Activated CD8-positive, alpha-beta memory T cell treated with anti-CD3 and anti-CD28 coated beads, Interleukin-2, amount 10 ng/mL, durations not matched to agents 7 days and 5 days (primary cell): ENCODE measurements at places on chromosomes 1 and 21. TPM values are rescaled to one million over a fixed set of nuclear protein-coding genes. Genes with fewer than 3 reads are reported as not detected.

TMEM201 gene
- 26.9 TPM for total RNA-seq

ITGB2 gene
- total RNA-seq = 372 TPM

GON4L gene
- total RNA-seq = 91.9 TPM

RIMS3 gene
- total RNA-seq = 2.1 TPM

SPOCD1 gene
- not detected for total RNA-seq

NUDT4B gene
- 0.84 TPM for total RNA-seq

GABRD gene
- not detected for total RNA-seq

MPL gene
- total RNA-seq = not detected

PRRX1 gene
- not detected for total RNA-seq

C1orf185 gene
- total RNA-seq = not detected

KRTAP19-7 gene
- total RNA-seq = not detected

AVPR1B gene
- not detected for total RNA-seq
